ENCODE measurements at places on chromosomes 3 and 15.

DNA sequence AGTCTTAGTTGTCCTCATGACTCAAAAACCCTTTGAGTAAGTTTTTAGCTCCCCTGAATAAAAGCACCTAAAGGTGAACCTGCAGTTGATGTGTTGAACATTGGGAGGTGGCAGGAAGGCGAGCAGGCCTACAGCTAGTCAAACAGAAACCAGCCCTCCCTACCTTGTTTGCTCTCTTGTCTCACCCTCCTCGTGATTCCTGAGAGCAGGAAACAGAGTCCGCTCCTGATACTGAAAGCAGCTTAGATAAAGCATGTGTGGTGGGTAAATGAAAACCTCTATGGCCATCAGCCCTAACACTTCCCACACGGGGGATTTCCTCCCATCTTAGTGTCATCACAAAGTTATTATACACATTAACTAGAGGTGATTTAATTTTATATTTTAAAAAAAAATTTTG is 21.8 kb upstream of the CLDN18 start:
- no peak for DNase-seq

- no peak for DNase-seq
Measured at GRCh38 chr3:30966896-30967295, 72.4 kb upstream of the GADL1 start.

DNA sequence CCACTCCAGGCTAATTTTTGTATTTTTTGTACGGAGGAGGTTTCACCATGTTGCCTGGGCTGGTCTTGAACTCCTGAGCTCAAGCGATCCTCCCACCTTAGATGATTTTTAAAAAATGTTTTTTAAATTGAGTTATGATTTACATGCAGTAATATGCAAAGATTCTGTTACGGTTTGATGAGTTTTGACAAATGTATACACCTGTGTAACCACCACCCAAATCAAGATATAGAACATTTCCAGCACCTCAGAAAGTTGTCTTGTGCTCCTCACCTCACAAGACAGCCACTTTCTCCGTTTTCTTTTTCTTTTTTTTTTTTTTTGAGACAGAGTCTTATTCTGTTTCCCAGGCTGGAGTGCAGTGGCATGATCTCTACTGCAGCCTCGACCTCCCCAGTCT is 4.8 kb downstream of the SLC6A6 start:
- DNase-seq, result no peak

GRCh38 chr3:18288243-18288642 is 136.9 kb downstream of the SATB1 start:
- DNase-seq, result no peak

DNA sequence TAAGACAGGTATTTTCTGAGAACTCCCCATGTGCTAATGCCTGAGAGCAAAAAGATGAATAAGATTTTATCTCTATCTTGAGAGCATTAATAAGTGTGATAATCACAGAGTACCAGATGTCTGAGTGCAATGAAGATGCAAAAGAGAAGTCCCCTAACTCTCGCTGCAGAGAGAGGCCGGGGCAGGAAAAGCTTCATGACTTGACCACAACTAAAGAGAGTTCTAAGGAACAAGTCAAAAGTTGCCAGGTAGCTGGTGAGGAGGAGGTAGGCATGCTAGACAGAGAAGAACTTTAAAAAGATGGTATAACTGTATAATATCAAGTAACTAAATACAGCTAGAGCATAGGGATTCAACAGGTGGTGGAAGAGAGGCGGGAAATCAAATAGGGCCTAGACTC is 28.8 kb downstream of the MTMR10 start:
- no peak for DNase-seq

DNA sequence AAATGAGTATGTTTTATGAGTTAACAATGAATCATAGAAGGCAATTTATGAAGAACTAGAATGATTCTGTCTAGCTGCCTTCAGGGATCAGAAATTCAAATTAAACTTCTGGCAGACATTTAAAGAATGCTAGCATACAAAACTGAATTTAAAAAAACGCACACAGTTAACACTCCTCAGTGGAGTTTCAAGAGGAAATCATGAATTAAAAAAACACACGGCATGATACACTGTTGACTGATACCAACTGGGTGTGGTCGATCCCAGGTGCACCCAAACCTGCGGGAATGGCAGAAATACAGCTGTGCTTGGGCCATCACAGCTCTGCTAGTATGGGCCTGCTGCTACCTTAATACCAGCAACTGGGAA is 526.0 kb downstream of the FOXP1 start:
- DNase-seq, result no peak

DNA sequence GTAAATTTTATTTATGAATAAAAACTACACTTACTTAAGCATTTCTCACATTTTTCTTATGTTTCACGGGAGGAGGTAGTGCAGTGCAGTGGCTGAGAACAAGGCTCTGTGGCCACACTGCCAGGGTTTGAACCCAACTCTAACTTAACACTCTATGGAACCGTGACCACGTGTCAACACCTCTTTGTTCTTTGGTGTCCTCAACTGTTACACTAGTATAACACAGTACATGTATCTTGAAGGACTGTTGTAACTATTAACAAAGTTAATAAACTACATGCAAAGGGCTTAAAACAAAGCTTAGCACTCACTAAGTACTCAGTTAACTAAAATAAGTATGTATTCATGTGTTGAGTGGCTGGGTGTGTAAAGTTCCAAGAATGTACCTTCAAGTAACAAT is 19.5 kb downstream of the CD47 start:
- DNase-seq, result no peak

GRCh38 chr3:131917006-131917405 is 117.8 kb downstream of the CPNE4 start:
- DNase-seq, result no peak

DNA sequence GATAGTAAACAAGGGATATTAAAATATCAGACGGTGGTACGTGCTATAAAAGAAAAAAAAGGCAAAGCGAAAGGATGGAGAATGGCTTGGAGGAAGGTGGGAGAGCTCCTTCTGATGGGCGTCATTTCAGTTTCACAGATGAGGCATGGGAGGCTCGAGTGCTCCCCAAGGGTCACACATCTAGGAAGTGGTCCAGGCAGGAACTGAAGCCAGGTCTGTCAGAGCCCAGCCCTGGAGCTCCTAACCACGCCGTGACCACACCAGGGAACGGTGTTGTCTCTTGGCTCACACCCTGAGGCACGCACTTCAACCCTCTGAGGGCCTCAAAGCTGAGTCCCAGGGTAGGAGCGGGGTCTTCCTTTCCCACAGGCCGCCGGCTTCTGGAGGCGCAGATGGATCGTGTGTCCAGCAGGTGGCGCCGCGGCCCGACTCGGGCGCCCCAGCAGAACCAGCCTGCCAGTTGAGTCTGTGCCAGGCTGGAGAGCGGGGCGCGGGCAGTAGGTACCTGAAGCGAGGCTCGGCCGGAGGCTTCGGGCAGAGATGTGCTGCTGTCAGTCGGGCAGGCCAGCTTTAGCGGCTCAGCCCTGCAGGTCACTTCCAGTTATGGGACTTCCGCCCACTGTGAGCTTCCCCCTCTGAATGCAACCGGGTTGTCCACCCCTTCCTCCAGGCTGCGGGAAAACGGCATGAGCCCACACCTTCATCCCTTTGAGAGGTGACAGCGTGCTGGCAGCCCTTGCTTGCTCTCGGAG is 68.1 kb downstream of the SLC6A1 start:
- peak; percentile 66 for DNase-seq

DNA sequence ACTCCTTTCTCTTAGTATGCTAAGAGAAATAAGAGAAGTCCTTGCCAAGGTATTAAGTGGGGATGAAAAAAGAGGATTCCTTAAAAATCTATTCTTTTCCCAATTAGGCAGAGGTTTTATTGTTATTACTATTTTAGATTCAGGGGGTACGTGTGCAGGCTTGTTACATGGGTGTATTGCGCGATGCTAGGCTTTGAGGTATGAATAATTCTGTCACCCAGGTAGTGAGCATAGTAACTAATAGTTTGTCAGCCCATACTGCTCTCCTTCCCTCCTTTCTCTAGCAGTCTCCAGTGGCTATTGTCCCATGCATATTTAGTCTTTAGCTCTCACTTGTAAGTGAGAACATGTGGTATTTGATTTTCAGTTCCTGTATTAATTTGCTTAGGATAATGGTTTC is 83.9 kb downstream of the LEKR1 start:
- DNase-seq, result no peak

DNA sequence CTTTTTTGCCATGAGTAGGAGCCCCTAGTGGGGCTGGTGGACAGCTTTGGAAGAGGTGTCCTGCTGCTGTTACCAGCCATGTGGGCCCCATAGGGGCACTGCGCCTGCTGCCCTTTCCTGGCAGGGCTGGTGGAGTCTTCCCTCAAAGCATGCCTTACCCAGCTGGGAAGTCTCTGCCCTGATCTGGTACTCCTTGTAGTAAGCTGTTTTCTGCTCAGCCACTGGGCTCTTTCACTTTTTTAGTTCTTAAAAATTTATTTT is 26.2 kb downstream of the HMCES start:
- DNase-seq, result no peak

DNA sequence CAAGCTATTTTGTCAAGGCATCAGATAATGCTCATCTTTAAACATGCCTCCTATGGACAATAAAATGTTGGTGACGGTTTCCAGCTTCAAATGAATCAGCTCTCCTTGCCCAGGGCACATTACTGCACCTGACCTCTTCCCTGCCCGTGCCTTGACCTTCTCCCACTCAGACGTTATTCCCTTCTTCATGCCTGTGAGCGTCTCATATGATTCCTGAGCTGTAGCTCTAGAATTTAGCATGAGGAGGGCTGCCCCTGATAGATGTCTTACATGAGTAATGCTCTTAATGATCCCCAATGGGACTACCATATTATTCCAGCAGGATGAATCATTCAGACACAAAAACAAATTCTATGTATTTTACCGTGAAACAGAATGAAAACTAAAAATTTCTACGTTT is 762.7 kb downstream of the ROBO1 start:
- peak; percentile 34 for DNase-seq

- DNase-seq, result no peak
Measured at GRCh38 chr3:130626049-130626448, 109.1 kb downstream of the COL6A6 start.

DNA sequence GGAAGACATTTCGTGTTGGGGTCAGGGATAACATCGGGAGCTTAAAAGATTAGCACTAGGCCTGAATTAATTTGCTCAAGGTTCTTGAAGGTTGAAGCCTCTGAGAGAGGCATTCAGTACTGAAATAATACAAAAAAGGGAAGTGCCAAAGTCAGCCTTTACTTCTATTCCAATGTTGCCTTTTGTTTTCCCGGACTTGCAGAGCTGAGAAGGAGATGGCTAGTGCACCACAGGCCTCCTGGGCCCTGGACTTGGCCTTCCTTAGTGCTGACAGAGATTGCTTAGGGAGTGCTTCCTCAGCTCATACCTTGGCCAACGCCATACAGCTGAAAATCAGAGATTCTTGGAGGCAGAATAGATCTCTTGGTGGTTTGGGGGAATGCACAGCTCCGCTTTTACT is 333.6 kb upstream of the TBL1XR1 start:
- DNase-seq, result peak; percentile 79

DNA sequence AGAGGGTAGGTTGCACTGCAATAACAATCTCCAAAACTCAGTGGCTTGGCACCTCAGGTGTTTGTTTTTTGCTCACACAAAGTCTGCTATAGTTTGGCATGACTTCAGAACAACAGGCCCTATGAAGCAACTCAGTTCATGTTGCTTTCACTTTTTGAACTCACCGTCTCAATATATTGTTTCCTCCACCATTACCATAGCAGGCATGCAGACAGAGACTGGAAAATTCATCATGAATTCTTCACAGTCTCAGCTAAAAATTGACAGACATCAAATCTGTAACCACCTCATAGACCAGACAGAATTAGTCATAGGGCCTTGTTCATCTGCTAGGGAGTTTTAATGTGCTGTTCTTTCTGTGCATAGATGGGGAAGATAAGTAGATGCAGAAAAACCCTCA is 161.4 kb upstream of the POU1F1 start:
- DNase-seq, result no peak

DNA sequence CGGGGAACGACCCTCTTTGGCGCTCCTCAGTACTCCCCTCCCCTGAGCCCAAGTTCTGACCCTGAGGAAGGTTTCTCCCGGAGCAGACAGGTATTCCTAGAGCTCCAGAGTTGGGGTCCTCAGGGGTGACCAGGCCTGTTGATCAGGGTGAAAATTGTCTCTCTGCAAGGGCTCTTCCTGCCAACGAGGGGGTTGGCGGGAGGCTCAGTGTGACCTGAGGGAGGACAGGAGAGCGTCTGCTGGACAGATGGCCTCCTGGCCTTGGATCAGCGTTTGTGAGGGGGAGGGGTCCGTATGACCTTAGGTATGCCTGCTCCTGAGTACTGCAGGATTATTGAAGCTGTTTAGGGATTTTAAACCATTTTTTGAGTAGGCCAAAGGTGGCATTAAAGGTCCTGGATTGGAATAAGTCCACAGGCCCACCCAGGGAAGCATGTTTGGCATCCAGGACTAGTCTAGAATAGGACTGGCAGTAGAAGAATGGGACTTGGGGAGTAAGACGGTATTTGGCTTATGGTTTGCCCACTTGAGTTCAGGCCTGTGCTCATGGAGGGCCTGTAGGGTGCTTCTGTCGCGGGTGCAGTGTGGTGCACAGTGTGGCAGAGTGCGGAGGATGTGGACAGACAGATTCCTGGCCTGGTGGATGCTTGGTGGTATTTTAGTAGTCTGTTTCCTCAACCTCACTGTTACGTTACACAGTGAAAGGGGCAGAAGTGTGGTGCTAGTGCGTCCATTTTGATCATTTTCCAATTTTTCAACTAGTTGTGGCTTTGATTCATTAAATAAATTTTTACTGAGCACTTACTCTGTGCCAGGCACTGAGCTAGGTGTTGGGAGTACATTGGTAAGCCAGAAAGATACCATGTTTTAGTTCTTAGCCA is 959 bp downstream of the ZNF592 start:
- DNase-seq, result peak; percentile 70

DNA sequence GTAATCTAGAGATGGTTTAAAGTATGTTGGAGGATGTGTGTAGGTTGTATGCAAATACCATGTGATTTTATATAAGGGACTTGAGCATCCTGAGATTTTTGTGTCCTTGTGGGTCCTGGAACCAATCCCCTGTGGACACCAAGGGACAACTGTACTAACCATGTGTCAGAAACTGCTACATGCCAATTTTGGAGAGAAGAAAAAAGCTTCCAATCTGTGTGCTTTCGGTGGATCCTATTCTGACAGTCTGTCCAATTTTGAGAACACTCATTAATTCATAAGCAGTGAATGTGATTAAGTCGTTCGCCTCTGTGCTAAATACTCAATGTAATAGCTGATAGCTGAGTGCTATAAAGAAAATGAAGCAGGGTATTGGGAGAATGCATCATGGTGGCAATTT is 61.6 kb downstream of the RBM6 start:
- no peak for DNase-seq

- DNase-seq, result no peak
Measured at GRCh38 chr3:11844891-11845290, 1.8 kb downstream of the TAMM41 start.
